Mesothelial cell of epicardium (in vitro differentiated cells): ENCODE measurements at places on chromosomes 1 and 21.

GRCh38 chr21:42883921-42884320, 4.6 kb upstream of the WDR4 start:
- no peak for DNase-seq

GRCh38 chr1:155938220-155938627, 3.2 kb upstream of the RXFP4 start:
- no peak for DNase-seq

DNA sequence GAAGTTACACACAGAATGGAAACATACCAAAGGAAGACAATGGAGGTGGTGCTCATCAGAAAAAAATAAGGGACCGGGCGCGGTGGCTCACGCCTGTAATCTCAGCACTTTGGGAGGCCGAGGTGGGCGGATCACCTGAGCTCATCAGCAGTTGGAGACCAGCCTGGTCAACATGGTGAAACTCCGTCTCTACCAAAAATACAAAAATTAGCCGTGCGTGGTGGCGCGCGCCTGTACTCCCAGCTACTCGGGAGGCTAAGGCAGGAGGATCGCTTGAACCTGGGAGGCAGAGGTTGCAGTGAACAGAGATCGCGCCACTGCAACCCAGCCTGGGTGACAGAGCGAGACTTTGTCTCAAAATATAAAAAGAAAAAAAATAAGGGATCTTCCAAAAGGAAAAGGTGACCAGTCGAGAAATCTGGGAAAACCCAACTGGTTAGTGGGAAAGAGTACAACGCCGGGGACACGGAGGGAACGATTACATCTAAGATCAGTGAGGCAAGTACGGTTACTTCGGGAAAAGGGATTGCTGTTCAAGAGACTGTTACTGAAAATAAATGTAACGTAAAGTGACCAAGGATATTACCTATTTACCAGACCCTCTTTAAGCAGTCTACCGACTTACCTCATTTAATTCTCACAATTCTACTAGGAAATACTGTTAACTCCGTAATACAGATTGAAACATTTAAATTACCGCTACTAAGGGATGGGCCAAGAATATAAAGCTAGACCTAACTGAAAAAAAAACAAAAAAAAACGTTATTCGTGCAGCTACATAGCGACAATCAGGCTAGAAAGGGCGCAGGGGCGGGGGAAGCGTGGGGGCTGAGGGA, 822 bp downstream of the CCT3 start:
- no peak for DNase-seq

DNA sequence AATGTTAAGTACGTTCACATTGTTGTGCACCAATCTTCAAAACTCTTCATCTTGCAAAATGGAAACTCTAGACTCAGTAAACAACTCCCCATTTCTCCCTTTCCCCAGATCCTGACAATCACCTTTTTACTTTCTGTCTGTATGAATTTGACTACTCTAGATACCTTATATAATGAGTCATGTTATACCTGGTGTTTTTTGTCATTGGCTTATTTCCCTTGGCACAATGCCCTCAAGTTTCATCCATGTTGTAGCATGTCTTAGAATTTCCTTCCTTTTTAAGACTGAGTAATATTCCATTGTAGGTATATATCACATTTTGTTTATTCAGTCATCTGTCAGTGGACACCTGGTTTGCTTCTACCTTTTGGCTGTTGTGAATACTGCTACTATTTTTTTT, 399.5 kb downstream of the LMO4 start:
- no peak for DNase-seq
